ENCODE measurements at places on chromosomes 16 and 17. TPM values are rescaled to one million over a fixed set of nuclear protein-coding genes. Genes with fewer than 3 reads are reported as not detected.

Gene MAP2K4
- polyA plus RNA-seq: 66.4 TPM

Gene BCAS3
- 39.0 TPM for polyA plus RNA-seq

Gene TP53TG3
- polyA plus RNA-seq: not detected

Gene NEUROD2
- 2.9 TPM for polyA plus RNA-seq

Gene CTU2
- polyA plus RNA-seq: 1.3 TPM

Gene SSTR5
- not detected for polyA plus RNA-seq

Gene CCL15
- not detected for polyA plus RNA-seq

Gene ABCC3
- polyA plus RNA-seq: 0.45 TPM

Gene SLC2A4
- polyA plus RNA-seq: not detected

Gene RRAD
- not detected for polyA plus RNA-seq

Gene GDPD1
- polyA plus RNA-seq: 139 TPM

Gene CSF3
- not detected for polyA plus RNA-seq

Gene NPIPA3
- 8.7 TPM for polyA plus RNA-seq

Gene KCNJ12
- polyA plus RNA-seq: 0.20 TPM

Gene KRT39
- polyA plus RNA-seq: not detected

Gene CLDN9
- not detected for polyA plus RNA-seq

Gene ABI3
- not detected for polyA plus RNA-seq

Gene TEX19
- polyA plus RNA-seq: not detected

Gene USB1
- 4.5 TPM for polyA plus RNA-seq

Gene HOXB5
- not detected for polyA plus RNA-seq

Gene TPSD1
- polyA plus RNA-seq: not detected

Gene LITAF
- 4.0 TPM for polyA plus RNA-seq

Gene STH
- not detected for polyA plus RNA-seq
